ENCODE measurements at places on chromosomes 1 and 21.
A peak's percentile ranks its signal among the peaks of the same experiment; 100 is the strongest.

DNA sequence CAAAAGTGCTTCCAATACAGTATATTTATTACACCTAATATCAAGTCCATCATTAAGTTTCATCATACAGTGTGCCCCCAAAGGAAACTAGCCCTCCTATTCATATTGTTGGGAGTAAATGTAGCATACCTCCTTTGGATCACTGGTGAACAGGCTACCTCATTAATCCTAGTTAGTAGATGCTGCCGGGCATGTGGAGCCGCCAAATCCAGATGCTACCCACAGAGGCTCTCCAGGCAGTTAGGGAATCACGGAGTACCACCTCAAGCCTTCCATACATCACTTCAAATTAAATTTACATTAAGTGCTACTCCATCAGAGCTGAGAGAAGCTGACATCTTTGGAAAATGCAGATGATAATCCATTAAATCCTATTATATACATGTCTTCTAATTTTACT lies 121.7 kb upstream of the FOXD3 start:
- DNase-seq, result no peak

DNA sequence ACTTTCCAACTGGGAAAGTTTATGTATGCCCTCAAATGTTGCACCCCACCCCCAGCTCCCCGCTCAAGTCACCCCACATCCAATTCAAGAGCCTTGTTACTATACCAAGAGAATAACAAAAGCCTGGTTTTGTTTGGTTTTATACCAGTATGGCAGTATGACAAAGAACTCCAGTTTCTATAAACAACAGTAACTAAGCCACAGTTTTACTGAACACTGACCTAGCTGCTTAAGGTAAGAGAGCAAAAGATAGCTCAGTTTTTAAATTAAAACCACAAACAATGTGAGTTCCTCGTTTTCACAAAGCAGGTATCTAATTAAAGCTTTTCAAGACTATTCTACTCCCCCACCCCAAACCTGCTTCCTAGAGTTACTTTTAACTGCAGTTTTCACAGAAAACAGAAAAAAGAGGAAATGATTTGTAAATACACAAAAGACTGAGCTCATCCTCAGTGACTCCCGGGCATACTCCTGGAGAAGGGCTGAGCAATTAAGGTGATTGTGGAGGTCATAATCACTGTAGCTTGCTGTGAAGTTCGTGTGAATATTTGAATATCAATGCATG lies 59.3 kb upstream of the LHX8 start:
- no peak for DNase-seq

DNA sequence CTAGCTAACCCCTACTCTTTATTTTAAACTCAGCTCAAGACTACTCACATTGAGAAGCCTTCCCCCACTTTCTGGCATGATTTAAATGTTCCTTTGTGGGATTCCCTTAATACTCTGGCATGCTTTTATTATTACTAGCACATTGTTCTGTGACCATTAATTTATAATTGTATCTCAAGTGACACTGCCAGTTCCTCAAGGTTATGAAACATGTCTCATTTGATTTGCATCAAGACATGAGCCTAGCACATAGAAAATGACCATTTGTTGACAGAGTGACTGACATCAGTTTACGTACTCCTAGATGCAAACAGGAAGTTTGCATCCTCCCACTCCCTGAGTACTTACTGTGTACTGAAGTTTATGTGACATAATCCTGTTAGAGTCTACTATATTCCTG lies 15.2 kb downstream of the RGS4 start:
- no peak for DNase-seq

GRCh38 chr1:233777566-233777965 lies 126.9 kb upstream of the SLC35F3 start:
- no peak for DNase-seq

GRCh38 chr21:38315122-38315521 lies 58.3 kb downstream of the KCNJ15 start:
- no peak for DNase-seq

- no peak for DNase-seq
These were observed 15.0 kb upstream of the TTC22 start for GRCh38 chr1:54816130-54816529.

DNA sequence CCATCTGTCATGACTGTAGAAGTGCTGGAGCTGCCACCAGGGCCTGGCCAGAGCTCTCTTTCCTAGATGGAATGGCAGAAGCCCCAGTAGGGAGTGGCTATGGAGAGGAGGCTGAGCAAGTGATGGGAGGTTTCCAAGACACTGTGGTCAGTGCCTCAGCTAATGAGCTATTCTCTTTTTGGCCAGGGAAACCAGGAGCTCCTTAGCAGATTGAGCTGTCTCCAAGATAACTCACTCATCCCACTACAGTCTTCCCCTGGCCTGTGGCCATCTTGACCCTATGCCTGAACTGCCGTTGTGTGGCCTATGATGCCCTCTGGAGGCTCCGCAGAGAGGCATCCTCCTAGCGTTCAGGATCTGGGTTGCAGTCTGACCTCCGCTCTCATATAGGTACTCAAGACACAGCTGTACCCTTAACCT lies 60.5 kb downstream of the ERI3 start:
- DNase-seq, result peak; percentile 20

DNA sequence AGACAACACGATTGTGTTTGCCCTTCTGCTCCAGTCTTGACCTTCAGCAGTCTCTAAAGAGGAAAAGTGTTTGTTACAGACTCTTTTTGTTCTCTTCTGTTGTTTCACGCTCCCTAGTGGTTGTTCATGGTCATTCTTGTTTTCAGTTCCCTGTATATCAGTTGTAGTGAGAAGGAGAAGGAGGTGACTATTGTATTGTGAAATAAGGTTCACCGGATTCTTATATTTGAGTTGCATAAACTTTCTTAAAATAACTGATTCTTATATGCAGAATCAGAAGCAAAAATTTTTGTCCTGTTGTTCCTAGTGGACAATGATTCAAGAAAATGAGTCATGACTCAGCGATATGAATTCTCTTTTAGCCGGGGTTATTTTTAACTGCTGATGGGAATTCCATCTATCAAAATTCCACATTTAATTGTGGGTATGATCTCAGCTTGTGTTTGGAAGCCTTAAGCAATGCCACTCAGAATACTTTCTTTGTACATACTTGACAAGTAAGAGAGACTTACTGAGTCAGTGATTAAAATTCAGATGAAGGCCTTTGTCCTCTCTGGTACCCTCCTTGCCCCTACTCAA lies 152.2 kb downstream of the CLEC20A start:
- DNase-seq, result no peak

DNA sequence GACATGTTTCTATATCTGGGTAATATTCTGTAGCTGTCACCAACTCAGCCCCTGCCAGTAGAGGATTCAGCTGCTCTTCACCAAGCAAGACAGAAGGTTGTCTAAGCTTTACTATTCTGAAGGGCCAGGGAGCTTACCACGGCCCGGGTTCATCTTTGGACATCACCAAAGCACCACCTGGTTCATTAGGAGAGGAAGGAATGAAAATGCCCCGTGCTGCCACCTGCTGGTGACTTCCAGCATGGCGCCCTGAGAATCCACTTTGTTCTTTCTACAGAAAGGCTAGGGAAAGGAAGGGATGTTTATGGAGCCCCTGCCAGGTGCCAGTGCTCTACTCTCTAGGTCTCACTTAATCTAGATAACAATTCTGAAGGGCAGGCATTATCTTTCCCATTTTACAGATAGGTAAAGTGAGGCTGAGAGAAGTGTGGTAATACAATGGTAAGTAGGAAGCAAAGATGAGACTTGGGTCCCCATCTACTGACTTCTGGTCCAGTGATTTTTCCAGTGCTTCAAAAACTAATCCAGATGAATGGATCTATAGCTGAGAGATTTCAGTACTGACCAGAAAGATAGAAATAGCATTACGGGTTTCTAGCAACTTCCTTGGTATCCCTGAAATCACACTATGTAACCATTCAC lies 79.5 kb downstream of the BEND5 start:
- DNase-seq, result peak; percentile 50

DNA sequence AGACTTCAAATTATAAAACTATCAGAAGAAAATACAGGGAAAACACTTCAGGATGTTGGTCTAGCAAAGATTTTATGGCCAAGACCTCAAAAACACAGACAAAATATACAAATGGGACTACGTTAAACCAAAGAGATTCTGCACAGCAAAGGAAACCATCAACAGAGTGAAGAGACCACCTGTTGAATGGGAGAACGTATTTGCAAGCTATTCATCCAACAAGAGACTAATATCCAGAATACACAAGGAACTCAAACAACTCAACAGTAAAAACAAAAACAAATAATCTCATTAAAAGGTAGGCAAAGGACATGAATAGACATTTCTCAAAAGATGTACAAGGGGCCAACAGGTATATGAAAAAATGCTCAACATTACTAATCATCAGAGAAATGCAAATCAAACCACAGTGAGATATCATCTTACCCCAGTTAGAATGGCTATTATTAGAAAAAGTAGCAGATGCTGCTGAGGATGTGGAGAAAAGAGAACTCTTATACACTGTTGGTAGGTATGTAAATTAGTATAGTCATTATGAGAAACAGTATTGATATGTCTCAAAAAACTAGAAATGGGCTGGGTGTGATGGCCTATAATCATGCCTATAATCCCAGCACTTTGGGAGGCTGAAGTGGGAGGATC lies 112.6 kb downstream of the LRIG2 start:
- DNase-seq, result no peak
